Stimulated activated naive CD4-positive, alpha-beta T cell treated with Interleukin-2 at 50 U/mL for 16 hours (primary cell): ENCODE measurements at places on chromosomes 13 and 19.

- DNase-seq, result no peak
Measured at GRCh38 chr19:56126983-56127780, 6.1 kb upstream of the ZNF787 start.

DNA sequence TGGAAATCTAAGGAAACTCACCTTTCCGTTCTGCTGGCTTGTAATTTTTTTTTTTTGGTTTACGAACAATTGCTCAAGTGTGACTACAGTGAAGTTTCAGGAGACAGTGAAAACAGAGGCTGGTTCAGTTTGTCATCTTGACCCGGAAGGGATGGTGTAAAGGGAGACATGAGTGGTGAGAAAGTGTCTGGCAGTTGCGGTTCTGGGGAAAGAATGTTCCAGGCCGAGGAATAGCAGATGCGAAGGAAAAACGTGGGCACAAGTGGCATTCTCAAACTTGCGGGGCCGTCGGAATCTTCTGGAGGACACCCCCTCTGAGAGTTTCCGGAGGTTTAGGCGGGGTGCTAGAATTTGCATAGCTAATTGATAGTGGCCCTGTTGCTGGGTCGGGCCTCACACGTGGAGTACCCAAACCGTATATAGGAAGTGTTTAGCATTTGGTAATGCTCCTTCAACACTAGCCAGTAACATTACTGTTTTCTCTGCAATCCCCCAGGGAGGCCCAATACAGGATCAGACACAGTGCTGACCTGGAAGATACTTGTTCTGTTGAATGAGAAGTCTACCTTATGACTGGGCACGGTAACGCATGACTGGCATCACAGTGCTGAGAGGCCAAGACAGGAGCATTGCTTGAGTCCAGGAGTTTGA lies 2.8 kb upstream of the TNFSF9 start:
- no peak for DNase-seq

DNA sequence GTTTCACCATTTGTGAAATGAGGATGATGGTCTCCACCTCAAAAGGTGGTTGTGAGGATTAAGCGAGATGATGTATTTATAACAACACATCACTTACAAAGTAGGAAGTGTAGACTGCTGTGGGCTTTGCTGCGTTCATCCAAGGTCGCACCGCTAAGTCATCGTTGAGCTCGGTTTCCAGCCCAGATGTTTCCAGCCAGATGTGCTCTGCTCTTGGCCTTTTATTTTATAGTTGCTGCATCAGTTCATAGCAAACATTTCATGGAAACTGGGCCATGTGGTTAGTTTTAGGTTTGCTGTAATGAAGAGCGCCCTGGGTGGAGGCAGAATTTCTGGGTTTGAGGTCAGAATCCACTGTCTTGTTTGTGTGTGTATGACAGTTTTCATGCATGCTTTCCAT lies 76.5 kb upstream of the RNF113B start:
- no peak for DNase-seq

- no peak for DNase-seq
Measured at GRCh38 chr13:39773833-39774232, 118.4 kb downstream of the COG6 start.

DNA sequence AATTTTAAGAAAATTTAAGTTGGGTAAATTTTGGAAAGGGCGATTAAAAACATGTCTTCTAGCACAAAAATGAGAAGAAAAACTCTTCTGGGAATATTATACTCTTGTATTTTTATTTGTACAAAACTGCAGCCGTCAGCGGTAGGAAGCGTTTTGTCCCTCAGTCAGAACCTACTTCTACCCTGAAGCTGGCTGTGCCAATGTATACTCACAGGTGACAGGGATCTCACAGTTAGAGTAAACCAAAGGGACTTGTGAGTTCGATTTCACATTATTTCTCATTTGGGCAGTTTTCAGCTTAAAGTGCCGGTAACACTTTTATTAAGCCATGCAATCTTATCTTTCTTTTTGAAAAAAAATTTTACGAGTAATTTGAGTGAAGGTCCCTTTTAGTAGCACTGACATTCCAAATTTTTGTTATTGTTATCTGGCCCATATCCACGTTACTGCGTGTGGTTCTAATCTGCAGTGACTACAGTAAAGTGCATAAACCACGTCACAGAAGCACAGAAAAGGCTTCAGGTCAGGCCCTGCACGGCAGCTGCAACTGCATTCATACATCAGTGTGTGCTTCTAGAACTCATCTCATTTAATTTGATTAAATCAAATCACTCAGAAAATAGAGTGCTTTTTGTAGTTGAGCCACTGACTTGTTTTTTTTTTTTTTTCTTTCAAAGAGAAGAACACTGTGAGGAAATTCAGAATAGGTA lies 387.3 kb downstream of the LIG4 start:
- no peak for DNase-seq

DNA sequence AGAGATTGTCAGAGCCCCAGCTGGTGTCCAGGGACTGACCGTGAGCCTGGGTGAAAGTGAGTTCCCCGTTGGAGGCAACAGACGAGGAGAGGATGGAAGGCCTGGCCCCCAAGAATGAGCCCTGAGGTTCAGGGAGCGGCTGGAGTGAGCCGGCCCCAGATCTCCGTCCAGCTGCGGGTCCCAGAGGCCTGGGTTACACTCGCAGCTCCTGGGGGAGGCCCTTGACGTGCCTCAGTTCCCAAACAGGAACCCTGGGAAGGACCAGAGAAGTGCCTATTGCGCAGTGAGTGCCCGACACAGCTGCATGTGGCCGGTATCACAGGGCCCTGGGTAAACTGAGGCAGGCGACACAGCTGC lies 1.1 kb upstream of the ELANE start:
- DNase-seq, result no peak

GRCh38 chr13:49417161-49417560 lies 26.7 kb downstream of the CAB39L start:
- DNase-seq, result no peak

- DNase-seq, result no peak
Measured at GRCh38 chr13:70172946-70173597, 64.8 kb upstream of the KLHL1 start.

- no peak for DNase-seq
Measured at GRCh38 chr13:75929076-75929475, 292.9 kb downstream of the LMO7 start.

DNA sequence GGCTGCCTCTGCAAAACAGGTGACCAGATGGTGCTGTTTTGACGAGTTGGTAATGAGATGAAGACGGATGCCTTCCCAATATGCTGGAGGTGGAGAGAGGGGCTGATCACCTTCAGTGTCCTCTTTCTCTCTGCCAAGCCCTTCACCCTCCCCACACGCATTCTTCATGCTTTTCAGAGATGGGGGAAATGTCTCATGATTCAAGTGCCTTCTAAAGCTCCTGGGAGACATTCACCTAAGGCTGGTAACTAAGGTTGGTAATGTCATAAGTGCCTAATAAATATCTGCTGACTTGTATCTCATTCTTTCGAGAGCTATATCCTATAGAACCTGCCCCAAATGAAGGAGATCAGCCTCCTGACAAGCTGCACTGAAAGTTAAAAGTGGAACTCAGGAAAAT lies 86.2 kb upstream of the MBNL2 start:
- DNase-seq, result no peak

DNA sequence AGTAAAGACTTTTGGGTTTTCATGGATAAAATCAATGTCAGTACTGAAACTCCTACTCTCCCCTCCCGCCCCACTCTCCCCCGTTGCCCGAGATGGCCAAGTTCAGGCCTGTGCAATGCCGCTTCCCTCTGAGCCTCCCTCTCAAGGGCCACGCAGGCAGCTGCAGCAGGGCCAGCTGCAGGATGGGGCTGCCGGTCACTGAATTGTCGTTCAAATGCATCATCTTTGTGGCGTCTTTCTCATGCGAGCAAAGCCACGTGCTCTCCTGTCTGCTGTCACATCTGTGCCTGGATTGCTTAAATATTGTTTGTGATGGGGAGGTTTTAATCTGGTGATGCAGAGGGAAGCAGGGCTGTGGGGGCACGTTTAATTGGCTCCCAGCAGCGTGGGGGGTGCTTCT lies 26.6 kb downstream of the SHISA2 start:
- DNase-seq, result no peak

GRCh38 chr13:52411629-52412028 lies 5.7 kb upstream of the THSD1 start:
- DNase-seq, result no peak

- no peak for DNase-seq
Measured at GRCh38 chr19:43738780-43739211, 16.0 kb downstream of the SMG9 start.

GRCh38 chr19:55688422-55689218 lies 13.6 kb downstream of the EPN1 start:
- no peak for DNase-seq

GRCh38 chr19:14402332-14403144 lies 16.6 kb downstream of the DDX39A start:
- DNase-seq, result no peak

DNA sequence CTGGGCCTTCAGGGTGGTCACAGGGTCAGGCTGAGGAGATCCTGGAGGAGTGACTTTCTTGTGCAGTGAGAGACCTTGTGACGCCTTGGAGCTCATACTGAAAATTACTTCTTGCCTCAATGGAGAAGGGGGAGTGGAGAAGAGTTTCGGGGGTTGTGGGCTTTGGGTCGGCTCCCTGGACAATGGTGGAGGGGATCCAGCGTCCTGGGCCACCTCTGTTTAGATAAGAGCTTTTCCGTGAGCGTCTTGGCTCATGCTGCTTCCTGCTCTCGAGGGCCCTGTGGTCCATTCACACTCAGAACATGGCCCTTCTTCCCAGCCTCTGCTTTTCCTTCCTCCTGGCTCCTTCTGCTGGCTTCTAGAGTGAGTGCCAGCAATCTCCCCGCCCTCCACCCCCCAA lies 81.9 kb downstream of the FLT1 start:
- no peak for DNase-seq

DNA sequence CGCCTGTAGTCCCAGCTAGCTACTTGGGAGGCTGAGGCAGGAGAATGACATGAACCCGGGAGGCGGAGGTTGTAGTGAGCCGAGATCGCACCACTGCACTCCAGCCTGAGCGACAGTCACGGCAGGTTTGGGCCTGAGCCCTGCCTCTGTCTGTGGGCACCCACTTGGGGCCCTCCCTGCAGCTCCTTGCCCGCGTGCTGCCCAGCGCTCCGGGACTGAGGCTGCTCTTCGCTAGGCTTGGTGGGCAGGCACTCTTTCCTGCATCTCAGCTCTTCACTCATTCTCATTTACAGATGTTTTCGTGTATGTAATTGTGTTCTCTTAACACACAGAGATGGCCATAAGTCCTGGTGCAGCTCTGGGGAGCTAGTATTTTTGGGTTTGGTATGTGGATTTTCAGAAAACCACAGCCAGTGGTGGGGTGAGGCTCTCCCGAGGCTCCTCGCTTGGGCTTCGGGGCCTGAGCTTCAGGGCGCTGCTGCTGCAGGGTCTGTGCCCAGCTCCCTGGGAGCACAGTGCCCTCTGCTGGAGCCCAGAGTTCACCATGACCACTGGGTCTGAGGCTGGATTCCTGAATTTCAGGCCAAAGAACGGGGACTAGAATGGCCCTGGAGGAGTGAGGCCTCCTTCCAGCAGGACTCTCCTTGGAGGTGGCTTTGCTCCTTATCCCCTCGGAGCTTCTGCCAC lies 15.2 kb downstream of the UPF1 start:
- peak; percentile 58 for DNase-seq

DNA sequence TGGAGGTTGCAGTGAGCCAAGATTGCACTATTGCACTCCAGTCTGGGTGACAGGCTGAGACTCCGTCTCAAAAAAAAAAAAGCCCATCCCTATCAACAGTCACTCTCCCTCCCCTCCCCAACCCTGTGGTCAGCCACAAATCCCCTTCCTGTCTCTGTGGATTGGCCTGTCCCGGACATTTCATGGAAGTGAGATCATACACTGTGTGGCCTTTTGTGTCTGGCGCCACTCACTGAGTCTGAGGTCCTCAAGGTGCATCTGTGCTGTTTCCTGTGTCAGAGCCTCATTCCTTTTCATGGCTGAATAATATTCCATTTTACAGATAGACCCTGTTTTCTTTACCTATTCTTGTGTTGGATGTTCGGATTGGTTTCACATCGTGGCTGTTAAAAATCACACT lies 149.5 kb downstream of the PTPRS start:
- DNase-seq, result no peak

DNA sequence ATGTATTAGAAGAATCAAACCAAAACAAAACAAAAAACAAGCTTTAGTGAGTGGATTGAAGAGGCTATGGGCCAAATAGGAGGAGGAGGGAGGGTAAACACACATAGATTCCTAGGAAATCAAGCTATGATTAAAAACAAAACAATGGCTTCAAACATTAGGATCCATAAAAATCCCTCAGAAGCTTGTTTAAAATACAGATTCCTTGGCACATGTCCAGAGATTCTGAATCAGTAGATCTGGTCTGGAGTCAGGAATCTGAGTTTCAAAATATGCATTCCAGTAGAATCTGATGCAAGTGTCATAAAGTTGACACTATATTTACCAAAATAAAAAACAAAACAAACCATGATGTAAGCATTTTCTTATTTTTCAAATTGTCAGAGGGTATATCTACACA lies 692.8 kb upstream of the SGCG start:
- DNase-seq, result no peak

GRCh38 chr13:72181661-72182060 lies 314.7 kb upstream of the DACH1 start:
- no peak for DNase-seq

GRCh38 chr13:113732176-113732960 lies 26.7 kb upstream of the TMEM255B start:
- no peak for DNase-seq

DNA sequence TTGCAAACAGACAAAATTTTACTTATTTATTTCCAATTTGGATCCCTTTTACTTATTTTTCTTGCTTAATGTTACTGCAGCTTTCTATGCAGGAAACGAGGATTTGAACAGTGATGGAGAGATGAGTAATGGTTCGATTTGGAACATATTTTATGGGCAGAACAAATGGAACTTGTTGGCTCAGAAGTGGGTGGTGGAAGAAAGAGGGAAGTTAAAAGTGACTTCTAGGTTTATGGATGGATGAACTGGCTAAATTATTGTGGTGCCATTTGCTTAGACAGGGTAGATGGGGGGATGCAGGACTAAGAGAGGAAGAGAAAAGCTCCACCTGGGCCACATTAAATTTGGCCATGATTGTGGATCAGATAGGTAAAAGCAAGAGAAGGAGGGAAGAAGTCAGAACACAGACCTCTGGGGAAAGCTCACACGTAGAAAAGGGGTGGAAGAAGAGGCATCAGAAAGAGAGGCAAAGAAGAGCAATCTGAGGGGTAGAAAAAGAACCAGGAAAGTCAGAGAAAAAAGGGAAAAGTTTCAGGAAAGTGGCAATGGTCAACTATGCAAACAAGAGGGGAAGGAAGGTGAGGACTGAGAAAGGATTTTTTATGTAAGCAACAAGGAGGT lies 768 bp upstream of the CYSLTR2 start:
- DNase-seq, result no peak

- no peak for DNase-seq
Measured at GRCh38 chr19:8254286-8255001, 45.3 kb downstream of the CERS4 start.

- no peak for DNase-seq
Measured at GRCh38 chr19:14497228-14497921, 1.4 kb upstream of the GIPC1 start.
